ENCODE measurements at places on chromosomes 4 and X.

DNA sequence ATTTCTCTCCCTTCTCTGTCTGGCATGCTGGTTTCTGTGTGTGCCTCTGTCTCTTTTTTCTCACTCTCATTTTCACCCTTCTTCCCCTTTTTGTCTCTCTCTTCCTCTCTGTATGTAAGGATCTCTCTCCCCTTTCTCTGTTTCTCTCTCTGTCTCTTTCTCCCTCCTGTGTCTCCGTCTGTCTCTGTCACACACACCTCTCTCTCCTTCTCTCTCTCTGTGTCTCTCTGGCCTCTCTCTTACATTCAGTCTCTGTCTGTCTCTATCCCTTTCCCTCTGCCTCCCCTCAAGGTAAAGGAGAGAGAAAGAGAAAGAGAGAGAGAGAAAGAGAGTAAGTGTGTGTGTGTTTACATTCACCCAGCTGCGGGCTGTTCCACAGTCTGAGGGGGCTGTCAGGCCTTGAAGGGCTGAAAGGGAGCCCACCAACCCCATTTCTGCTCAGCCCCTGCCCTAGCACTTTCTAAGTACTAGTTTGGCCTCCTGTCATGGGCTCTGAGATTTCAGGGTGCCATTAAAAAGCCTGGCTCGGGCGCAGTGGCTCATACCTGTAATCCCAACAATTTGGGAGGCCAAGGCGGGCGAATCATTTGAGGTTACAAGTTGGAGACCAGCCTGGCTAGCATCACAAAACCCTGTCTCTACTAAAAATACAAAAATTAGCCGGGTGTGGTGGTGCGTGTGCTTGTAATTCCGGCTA is 9.6 kb upstream of the TSPYL2 start:
- DNase-seq: no peak

DNA sequence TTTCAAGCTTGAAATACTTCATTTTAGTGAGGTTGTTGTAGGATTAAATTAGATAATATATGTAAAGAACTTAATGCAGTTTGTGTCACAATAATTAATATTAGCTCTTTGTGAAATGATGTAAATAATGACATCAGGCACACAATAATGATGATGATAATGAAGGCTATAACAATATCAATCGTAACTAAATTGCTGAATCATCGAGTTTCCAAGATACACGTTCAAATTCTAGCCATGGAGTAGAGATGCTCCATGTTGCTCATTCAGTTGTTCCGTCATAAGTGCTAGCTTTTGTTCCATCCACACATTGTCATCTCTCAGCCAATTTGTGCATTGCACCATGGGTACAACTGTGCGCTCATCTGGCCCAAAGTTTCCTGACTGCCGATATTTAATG is 83.1 kb downstream of the CPXCR1 start:
- DNase-seq: no peak

GRCh38 chr4:95058991-95059390 is 301.2 kb downstream of the BMPR1B start:
- no peak for DNase-seq

GRCh38 chrX:100819837-100820666 is at the start of gene CSTF2:
TSS of gene CSTF2 (plus strand) at chrX:100820391. CDS start at chrX:100820417, 26 bp downstream.
- peak; percentile 82 for DNase-seq

- no peak for DNase-seq
Measured at GRCh38 chr4:2362266-2363055, 56.0 kb downstream of the ZFYVE28 start.

DNA sequence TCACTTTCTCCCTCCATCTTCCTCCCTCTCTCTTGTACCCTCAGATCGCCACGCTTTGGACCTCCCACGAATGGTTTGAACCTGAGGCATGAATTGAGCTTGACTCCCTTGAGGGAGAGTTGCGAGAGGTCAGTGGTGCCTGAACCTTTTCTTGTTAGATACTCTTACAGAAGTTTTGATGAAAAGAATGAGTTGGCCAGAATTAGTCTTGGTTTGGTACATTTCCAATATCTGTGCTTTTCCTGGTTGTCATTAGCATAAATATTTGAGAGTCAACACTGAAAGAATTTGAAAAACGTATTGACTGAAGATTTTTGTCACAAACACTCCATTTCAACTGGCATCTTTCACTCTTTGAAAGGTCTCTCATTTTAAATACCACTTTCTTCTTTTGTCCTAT is 510.6 kb upstream of the DIPK2B start:
- no peak for DNase-seq

DNA sequence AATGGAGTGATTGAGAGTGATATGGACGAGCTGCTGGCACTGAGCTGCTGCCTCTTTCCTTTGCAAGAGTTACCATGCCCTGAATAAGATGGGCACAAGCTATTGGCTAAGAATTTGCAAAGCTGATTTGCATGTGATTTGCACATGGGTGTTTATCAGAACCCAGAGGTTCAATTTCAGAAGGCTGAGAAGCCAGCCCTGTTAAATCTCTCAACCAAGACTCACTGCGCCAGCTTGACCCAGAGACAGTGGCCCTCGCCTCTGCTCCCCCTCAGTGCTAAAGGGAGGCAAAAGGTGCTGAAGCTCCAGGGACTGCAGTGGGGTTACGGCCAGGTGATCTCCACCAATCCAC is 701 bp downstream of the ARHGAP4 start:
- DNase-seq: peak; percentile 34

DNA sequence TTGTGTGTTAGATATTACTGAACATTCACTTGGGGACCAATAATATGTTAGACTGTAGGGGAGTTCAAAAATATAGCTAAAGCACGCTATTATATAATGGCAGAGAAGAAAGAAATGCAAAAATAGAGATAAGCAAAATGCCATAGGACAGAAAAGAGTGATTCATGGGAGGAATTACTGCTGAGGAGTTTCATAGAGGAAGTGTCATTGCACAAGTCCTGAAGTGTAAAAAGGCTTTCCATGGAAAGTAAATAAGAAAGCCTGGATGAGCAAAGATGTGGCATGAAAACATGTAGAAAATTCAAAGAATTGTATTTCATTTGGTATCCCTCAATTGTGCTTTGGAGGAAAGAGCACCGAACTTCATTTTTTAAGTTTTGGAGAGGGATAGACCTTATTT is 14.5 kb downstream of the HMGB2 start:
- DNase-seq: no peak

- peak; percentile 67 for DNase-seq
Measured at GRCh38 chr4:1309261-1310010, 19.7 kb downstream of the MAEA start.

GRCh38 chr4:152458801-152459302 is 77.0 kb downstream of the FBXW7 start:
- peak; percentile 22 for DNase-seq

- no peak for DNase-seq
Measured at GRCh38 chrX:151458824-151459223, 61.8 kb downstream of the VMA21 start.

- no peak for DNase-seq
Measured at GRCh38 chr4:81378386-81378785, 93.3 kb downstream of the RASGEF1B start.

- no peak for DNase-seq
Measured at GRCh38 chr4:143270256-143270838, 66.3 kb upstream of the GAB1 start.

DNA sequence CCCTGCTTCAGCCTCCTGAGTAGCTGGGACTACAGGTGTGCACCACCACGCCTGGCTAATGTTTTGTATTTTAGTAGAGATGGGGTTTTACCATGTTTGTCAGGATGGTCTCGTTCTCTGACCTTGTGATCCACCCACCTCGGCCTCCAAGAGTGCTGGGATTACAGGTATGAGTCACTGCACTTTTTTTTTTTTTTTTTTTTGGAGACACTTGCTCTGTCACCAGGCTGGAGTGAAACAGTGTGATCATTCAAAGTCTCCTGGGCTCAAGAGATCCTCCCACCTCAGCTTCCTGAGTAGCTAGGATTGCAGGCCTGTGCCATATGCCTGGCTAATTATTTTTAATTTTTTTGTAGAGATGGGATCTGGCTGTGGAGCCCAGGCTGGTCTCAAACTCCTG is 338.8 kb downstream of the PPP3CA start:
- DNase-seq: no peak

- DNase-seq: no peak
Measured at GRCh38 chrX:136731207-136731782, 49.4 kb downstream of the ARHGEF6 start.

DNA sequence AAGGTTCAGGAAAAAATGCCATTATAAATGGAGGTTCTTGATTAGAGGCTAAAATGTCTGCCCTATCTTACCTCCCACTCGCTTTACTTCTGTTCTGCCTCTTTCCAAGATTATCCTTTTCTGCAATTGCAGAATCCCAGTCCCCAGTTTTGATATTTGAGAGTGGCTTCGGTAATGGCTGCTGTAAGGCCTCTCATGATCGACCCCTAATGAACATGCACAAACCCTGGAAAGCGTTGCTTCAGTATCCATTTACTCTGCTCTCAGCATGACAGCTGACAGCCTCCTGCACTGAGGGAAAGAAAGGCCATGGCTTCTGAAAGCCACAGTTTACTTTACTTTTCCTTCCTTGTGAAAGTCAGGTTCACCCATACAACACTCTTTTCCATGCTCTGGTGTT is 325.4 kb upstream of the GALNT7 start:
- no peak for DNase-seq

- no peak for DNase-seq
Measured at GRCh38 chr4:579543-580175, 3.6 kb upstream of the TMEM271 start.

DNA sequence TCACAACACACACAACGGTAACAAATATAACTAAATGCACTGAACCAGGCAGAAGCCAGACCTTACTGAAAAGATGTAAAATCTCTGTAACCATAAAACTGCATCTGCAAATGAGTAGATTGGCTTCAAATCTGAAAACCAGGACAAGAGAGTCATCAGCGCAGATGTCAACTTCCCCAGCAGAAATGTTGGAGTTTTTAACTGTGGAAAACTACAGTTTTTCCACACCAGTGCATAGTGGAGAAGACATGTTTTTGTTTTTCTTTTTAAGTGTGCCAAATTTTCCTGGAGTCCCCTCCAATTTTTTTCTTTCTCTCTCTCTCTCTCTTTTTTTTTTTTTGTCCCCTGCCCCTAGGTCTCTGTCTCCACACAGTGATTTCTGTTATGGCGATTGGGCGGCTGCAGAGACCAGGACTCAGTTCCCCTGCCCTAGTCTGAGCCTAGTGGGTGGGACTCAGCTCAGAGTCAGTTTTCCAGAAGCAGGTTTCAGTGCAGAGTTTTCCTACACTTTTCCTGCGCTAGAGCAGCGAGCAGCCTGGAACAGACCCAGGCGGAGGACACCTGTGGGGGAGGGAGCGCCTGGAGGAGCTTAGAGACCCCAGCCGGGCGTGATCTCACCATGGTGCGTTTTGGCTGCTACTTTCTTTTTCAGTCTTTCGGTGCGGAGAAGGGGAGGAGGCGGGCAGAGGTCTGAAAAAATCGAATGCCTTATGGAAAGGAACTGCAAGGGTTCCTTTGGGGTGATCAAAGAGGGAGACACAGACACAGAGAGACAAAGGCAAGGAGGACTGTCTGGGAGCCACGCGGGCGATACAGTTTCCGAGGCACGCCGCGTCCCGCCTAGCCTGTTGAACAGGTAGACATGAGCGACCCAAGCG is at the start of gene GUCY1A1:
TSS of gene GUCY1A1 (plus strand) at position 505 of the 878 bp plus-strand sequence. CDS start 30,020 bp downstream, outside the sequence.
- no peak for DNase-seq

DNA sequence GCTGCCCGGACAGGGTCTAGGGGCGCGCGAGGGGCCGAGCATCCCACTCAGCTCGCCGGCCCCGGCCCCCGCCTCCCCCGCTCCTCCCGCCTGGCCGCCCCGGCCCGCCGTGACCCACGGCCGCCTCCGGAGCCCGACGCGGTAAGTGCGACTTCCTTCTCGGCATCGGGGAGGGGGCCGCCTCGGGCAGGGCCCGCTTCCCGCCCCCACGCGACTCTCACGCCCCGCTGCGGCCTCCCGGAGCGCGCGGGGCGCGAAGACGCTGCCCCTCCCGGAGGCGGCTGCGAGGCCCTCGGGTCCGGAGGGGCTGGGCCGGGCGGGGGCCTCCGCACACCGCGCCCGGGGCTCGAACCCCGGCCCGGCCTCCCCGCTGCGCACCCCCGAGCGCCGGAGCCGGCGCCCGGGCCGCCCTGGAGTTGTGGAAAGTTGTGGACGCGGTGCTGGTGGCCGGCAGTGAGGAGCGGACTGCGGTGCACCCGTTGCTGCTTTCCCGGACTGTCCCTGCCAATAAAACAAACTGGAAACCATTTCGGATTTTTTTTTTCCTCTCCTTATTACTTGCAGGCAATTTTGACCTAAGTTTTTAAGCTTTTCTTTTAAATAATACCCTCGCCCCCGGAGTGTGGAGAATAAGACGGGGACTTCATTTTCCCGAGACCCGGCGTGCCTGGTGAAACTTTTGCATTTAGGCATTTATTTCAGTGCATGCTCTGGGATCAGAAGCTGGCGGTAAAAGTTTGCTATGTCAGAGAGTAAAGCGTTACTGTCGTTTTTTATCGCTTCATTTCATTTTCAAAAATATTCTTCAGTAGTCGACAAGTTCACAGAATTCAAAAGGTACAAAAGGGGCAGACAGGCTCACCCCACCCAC is 13.0 kb upstream of the TMEM156 start:
- peak; percentile 65 for DNase-seq

DNA sequence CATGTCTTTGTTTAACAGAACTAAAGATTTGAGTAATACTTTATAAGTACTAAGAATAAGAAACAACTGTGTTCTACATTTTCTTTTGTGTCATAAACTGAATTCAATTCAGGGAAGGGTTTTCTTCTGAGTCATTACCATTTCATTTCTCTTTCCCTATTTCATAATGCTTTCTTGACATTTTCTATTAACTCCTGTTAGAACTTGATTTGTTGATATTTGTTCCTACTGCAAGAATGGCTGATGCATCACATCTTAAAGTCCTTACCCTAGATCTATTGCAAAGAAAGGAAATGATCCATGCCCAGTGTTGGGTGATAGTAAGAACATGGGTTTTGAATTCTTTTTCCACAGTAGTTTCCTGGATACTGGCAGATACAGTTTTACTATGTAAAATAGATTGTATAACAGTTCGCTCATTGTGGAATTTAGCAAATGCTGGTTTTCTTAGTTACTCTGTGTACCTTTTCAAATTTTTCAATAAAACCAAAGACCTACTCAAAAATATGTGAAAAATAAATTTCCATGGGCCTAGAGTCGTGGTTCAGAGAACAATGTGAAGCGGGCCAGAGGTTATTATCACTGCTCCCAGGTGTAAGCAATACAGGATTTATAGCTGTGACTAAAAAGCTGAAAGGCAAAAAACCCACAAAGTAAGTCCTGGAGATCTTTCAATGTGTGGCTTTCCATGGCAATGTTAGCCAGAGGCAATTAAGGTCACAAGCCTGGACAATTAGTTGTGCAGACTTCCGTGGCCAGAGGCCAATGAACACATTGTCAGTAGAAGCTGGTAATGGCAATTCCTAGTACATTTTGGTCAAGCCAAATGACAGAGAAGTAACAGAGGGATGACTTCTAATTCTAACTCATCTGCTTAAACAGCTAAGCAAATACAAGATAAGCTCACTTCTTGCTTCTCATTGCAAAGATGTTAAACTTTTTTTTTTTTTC is 127.3 kb upstream of the FAT4 start:
- no peak for DNase-seq

GRCh38 chr4:132530861-132531260 is 618.2 kb upstream of the PCDH10 start:
- no peak for DNase-seq

Data from CD4-positive, alpha-beta T cell treated with Interferon alpha-2 for 1 hour (primary cell).